HT1080 (cell line): ENCODE measurements at places on chromosomes 12 and 14. TPM values are rescaled to one million over a fixed set of nuclear protein-coding genes. Genes with fewer than 3 reads are reported as not detected.

The PABPN1 gene
- total RNA-seq: 129 and 147 TPM in 2 replicates

- DNase-seq: no peak
Observed at GRCh38 chr14:103195828-103196615, 72.8 kb downstream of the TNFAIP2 start.

DNA sequence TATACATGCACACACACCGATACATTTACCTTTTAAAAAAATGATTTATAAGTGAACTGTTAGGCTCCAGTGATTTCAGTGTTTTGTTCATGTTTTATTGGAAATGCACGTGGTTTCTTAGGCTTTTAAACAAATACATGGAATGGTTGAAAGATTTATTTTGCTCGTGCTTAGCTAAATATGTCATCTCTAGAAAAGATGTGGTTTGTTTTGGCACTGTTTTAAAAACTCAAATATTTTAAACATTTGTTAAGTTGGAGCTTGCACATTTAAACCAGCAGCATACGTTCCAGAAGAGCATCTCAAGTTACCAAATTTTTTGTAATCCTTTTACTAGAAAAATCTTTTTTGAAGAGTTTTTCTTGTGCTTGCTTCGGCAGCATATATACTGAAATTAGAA lies 44.5 kb downstream of the FOXA1 start:
- DNase-seq: no peak

- no peak for DNase-seq
Observed at GRCh38 chr14:99321236-99321925, 49.4 kb upstream of the BCL11B start.
